Left colon (tissue), 2 donors: ENCODE measurements at places on chromosomes 2 and 18. TPM values are rescaled to one million over a fixed set of nuclear protein-coding genes. Genes with fewer than 3 reads are reported as not detected.
A peak's percentile ranks its signal among the peaks of the same experiment; 100 is the strongest.

Gene DSG1
- not detected for total RNA-seq

Gene SERPINB10
- not detected for total RNA-seq

Gene EFR3B
- total RNA-seq, result 2.5 TPM

DNA sequence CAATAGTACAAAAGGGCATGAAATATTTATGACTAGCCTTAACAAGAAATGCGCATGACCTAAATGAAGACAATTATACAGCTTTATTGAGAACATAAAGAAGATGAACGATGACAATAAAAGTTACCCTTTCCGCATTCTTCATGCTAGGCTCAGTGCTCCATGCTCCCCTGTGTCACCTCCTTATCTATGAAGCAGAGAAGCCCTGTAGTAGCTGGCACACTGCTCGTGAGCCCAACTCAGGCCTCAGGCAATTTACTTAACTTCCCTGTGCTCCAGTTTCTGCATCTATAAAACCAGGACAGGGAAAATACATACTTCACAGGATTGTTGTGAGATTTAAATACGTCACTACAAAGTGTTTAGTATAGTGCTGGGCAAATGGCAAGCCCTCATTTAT, 34.5 kb upstream of the NABP1 start:
- peak; percentile 47 for DNase-seq

- no peak for DNase-seq
Measured at GRCh38 chr2:160660741-160661140, 167.1 kb upstream of the RBMS1 start.

DNA sequence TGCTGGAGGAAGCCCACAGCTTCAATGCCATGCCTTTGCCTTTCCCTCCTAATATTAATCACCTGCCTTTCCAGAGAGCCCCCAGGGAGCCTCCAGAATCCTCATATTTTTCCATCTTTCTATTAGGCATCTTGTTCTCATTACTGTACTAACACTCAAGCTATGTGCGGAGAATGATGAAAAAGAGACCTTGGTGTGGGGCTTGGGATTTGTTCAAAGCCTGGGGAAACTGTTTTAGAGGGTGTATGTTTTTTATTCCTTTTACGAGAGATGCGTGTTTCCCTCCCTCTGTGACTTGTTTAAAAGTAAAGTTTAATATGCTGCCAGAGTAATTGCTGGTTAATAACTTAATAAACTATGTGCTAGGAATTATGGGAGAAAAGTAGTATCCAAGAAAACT, 102.4 kb upstream of the ZFP36L2 start:
- no peak for DNase-seq

GRCh38 chr2:178269438-178270224, 75.3 kb downstream of the OSBPL6 start:
- no peak for DNase-seq
